ENCODE measurements at places on chromosomes 1 and 21.

- DNase-seq, result no peak
- H3K27ac ChIP-seq, result no peak overlapping the region
- no peaks in the 10 kb centered on the region for H3K27me3 ChIP-seq
- H3K4me1 ChIP-seq, result peaks cover 15% of the 10 kb centered on the region
- H3K36me3 ChIP-seq, result no peaks in the 10 kb centered on the region
These were observed 3.4 kb upstream of the TMEM222 start for GRCh38 chr1:27318596-27318995.

- no peak for DNase-seq
- no peak overlapping the region for H3K4me3 ChIP-seq
- H3K36me3 ChIP-seq, result no peaks in the 10 kb centered on the region
- no peak overlapping the region for H3K27ac ChIP-seq
- peaks cover 1% of the 10 kb centered on the region for H3K4me1 ChIP-seq
- H3K27me3 ChIP-seq, result no peaks in the 10 kb centered on the region
These were observed 82.9 kb downstream of the SLC44A5 start for GRCh38 chr1:75528001-75528400.

DNA sequence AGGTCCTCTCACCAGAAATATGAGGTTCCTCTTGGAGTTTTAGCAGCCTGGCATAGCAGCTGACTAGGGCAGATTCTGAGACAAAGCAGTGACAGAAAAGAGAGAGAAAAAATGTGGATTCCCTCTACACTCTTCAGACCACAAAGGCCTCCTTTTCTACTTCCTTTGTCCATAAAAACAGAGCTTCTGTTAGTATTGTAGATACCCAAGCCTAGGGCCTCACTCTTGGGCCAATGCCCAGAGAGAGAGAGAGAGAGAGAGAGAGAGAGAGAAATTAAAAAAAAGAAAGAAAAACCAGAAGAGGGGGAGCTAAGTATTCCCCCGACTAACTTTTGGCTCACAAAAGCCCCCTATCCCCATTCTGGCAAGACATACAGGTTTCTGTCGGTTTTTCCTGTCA is 2.4 kb upstream of the ZRANB2 start:
- H3K27me3 ChIP-seq, result no peaks in the 10 kb centered on the region
- DNase-seq, result no peak
- H3K36me3 ChIP-seq, result no peaks in the 10 kb centered on the region
- H3K4me3 ChIP-seq, result no peak overlapping the region
- no peak overlapping the region for H3K27ac ChIP-seq

DNA sequence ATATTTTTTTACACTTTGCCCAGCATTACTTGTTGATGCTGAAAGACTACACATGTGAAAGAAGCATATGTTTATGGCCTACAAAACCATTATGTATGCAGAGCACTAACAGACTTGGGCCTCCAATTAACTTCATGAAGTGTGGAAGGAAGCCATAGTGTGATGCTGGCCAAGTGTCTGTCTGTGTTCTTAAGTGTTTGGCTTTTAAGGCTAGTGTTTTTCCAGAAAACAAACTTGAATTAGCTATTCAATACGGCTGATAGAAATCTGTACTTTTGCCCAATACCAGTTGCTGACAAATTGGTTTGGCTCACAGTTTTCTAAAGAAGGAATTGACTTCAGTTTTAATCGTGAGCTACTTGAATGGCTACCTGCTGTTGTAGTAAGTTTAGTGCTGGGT is 136.1 kb downstream of the ADGRL2 start:
- H3K4me3 ChIP-seq, result no peak overlapping the region
- H3K27me3 ChIP-seq, result no peaks in the 10 kb centered on the region
- DNase-seq, result no peak
- peak overlapping the region; percentile 60 for H3K27ac ChIP-seq

DNA sequence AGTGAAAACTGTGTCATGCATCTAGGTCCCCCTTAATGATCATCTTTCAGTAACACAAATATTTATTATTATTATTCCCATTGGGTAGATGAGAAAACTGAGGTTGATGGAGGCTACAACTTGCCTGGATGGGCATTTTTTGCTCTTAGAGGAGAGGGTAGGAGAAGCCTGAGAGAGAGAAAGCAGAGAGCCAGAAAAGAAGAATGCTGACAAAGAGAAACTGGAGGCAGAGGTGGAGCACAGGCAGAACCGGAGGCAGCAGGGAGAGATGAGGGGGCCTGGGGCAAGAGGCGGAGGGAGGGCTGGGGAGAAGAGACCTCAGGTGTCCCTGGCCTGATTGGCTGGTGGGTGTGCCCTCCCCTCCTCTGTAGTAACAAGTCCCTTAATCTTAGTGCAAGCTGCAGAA is 4.1 kb downstream of the BLACAT1 start:
- no peak overlapping the region for H3K4me3 ChIP-seq
- H3K27me3 ChIP-seq, result peaks cover 16% of the 10 kb centered on the region
- DNase-seq, result no peak
- H3K27ac ChIP-seq, result no peak overlapping the region
- H3K4me1 ChIP-seq, result peaks cover 10% of the 10 kb centered on the region

DNA sequence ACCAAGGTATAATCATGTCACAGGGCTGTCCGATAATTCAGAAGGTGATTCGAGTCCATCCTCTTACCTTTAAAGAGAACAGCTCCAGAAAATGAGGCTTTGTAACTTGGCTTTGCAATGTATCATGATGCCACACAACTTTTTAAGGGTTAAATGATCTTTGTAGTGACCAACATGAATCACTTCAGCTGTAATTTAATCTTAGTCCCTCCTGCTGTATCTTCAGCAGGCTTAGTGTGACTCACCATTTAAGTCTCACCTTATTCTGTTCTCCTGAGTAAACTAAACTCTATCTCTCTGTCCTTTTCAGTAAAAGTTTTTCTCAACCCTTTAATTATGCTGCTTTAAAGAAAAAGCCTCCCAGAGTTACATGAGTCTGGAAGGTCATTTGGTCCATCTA is 1.9 kb upstream of the HIVEP3 start:
- DNase-seq, result no peak
- H3K27me3 ChIP-seq, result no peaks in the 10 kb centered on the region
- no peaks in the 10 kb centered on the region for H3K36me3 ChIP-seq
- H3K4me1 ChIP-seq, result peaks cover 27% of the 10 kb centered on the region
- no peak overlapping the region for H3K27ac ChIP-seq

DNA sequence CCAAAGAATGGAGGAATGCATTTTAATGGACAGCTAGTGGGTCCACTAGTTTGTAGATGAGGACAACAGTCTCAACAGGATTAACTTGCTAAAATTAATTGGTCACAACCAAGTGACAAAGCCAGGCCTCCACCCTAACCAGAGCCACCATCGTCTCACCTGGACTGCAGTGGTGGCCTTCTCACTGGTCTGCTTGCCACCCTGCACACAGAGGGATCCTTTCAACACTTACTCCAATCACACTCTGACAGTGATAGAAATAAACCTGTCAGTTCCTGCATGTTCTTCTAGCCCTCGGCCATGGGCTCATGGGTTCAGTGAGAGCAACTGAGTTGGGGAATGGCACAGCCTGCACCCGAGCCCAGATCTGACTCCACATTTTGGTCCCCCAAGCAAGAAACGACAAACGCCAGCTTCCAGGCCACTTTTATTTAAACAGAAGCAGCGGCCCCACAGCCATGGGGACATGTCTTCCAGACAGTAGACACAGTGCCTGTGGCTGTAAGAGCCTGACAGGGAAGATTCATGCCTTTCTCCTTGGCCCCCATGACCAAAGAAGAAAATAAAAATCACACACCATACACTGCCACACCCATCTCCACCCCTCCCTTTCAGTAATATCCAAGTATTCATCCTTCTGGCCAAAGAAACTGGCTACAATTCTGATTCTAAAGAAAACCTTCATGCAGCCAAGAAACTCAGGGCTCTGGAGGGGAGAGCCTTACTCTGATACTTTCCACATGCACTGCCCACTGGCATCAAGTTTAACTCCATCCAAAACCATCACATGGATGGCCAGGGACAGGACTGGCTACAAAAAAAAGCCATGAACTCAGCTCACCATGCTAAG is 37.6 kb downstream of the DHCR24 start:
- no peaks in the 10 kb centered on the region for H3K4me1 ChIP-seq
- no peak for DNase-seq
- no peak overlapping the region for H3K27ac ChIP-seq
- H3K4me3 ChIP-seq, result no peak overlapping the region
- H3K27me3 ChIP-seq, result no peaks in the 10 kb centered on the region

DNA sequence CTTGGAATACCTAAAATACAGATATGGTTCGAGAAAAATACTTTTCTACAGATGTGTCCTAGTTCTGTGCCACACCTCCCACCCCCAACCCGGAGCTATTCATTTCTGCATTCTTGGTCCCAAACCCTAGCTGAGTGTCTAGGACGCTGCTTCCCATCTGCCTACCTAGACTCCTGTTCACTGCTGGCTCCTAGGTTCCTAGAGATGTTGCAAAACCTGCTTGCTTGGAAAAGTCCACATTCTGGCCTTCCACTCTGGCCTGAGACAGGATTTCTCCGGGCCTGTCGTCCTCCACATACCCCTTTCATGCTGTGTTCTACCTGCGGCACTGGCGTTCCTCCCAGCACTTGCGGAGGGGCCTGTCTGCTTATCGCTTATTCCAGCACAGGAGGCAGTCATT is 165.8 kb upstream of the CTTNBP2NL start:
- H3K4me1 ChIP-seq, result no peaks in the 10 kb centered on the region
- no peaks in the 10 kb centered on the region for H3K36me3 ChIP-seq
- H3K27ac ChIP-seq, result no peak overlapping the region
- no peak overlapping the region for H3K4me3 ChIP-seq

DNA sequence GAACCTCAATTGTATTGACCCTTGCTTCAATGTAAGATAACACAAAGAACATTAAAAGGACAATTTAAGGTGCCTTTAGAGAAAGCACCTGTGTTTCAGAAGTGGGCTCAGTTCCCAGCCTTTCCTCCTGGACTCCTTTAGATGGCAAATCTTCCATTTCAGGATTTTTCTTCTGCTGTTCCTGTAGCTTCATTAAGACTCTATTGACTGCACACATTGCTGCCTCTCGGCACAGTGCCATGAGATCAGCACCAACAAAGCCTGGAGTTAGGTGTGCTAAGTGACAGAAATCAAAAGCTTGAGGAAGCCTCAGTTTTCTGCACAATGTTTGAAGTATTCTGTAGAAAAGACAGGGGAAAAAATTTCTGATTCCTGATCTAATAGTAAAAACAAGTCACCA is 40.6 kb downstream of the NVL start:
- H3K4me1 ChIP-seq, result no peaks in the 10 kb centered on the region
- H3K4me3 ChIP-seq, result no peak overlapping the region
- DNase-seq, result no peak
- H3K27me3 ChIP-seq, result no peaks in the 10 kb centered on the region
- H3K27ac ChIP-seq, result no peak overlapping the region
- peaks cover 48% of the 10 kb centered on the region for H3K36me3 ChIP-seq

- peak; percentile 9 for DNase-seq
- no peak overlapping the region for H3K27ac ChIP-seq
- no peak overlapping the region for H3K4me3 ChIP-seq
- H3K27me3 ChIP-seq, result no peaks in the 10 kb centered on the region
These were observed 57.8 kb downstream of the SLC35D1 start for GRCh38 chr1:66996018-66996682.

DNA sequence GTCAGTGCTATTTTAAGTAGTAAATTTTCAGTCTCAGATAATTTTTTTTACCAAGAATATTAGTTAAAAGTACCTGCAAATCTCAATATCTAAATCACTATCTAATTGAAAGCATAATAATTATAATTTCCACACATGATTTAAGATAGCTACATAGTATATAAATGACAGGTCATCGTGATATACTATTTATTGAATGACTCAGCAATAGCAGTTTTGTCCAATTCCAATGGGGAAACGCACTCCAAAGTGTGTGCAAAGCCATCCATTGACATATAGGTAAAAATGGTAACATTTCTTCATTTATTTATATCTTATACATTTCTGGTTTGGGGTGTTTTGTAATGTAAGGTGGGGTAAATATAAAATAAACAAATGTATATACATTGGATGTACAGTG is 19.5 kb downstream of the ADGRL4 start:
- H3K4me1 ChIP-seq, result no peaks in the 10 kb centered on the region
- no peak overlapping the region for H3K4me3 ChIP-seq
- H3K27me3 ChIP-seq, result no peaks in the 10 kb centered on the region
- no peak overlapping the region for H3K27ac ChIP-seq
- DNase-seq, result no peak
- H3K36me3 ChIP-seq, result no peaks in the 10 kb centered on the region

GRCh38 chr1:180116964-180117763 is 37.5 kb upstream of the QSOX1 start:
- H3K27me3 ChIP-seq, result no peaks in the 10 kb centered on the region
- no peak overlapping the region for H3K27ac ChIP-seq
- peaks cover 6% of the 10 kb centered on the region for H3K36me3 ChIP-seq
- H3K4me1 ChIP-seq, result no peaks in the 10 kb centered on the region
- no peak for DNase-seq
- no peak overlapping the region for H3K4me3 ChIP-seq

DNA sequence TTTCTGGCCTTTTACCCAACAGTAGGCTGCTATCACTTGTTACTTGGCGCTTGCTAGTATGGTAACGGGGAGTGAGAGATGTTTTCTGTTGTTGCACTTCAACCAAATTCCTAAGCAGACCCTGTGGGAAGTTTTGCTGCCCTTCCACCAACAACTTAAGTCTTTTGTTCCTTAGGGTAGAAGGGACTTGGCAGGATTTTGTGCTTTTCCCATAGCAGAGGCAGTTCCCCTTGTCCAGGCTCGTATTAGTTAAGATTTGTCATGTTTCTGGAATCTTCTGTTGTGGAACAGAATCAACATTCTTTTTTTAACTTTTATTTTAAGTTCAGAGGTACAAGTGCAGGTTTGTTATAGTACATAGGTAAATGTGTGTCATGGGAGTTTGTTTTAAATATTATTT is 73.2 kb upstream of the SGIP1 start:
- no peaks in the 10 kb centered on the region for H3K27me3 ChIP-seq
- DNase-seq, result no peak
- no peaks in the 10 kb centered on the region for H3K4me1 ChIP-seq
- H3K36me3 ChIP-seq, result no peaks in the 10 kb centered on the region

Measured in thoracic aorta (tissue), 2 donors.